ENCODE measurements at places on chromosomes 6 and 20. TPM values are rescaled to one million over a fixed set of nuclear protein-coding genes. Genes with fewer than 3 reads are reported as not detected.
A peak's percentile ranks its signal among the peaks of the same experiment; 100 is the strongest.

DNA sequence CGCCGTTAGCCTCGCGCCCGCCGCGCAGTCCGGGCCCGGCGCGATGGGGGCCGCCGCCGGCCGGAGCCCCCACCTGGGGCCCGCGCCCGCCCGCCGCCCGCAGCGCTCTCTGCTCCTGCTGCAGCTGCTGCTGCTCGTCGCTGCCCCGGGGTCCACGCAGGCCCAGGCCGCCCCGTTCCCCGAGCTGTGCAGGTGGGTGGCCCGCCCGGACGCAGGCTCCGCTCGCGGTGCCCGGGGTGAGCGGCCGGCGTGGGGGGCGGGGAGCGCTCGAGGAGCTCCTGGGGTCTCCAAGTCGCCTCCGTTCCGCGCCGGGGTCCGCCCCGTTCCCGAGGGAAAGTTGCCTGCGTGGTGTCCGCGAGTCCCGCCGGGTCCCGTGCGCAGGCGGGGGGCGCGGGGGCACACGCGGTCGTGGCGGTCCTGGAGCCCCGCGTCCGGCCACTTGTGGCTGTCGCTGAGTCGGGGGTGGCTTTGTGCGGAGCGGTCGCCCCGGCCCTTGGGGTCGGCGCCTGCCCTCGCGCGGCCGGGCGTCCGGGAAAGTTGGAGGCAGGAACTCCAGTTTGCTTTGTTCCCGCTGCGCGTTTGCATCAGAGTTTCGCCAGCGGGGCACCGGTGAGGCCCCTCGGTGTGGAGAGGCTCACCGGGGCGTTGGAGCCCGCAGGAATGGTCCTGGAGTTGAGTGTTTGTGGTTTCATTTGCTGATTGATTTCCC is 476 bp downstream of the IGF2R start:
- no peak for DNase-seq

GRCh38 chr6:155301867-155302266 is 12.4 kb downstream of the TFB1M start:
- no peak for DNase-seq

DNA sequence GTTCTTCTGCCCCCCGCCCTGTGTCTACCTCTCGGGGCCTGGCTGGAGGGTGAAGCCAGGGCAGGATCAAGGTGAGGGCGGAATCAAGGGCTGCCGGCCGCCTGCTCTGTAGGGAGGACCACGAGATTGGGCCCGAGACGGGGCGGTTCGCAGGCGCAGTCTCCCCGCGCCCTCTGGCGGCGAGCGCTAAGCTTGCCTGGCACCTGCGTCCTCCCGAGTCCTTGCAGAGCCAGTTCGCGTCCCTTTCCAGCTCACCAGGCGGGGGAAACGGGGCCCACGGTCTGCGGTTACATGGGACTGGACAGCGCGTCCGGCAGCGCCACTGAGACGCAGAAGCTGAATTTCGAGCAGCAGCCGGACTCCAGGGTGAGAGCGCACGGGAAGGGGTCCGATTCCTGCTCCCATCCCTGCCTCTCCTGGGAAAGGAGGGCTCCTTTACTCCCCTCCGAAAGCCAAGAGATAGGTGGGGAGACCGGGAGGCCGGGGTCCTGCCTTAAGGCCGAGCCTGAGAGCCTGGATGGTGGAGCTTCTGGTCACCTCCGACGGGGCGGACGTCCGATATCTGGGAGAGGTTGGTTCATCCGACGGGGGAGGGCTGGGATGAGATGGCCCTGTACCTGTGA is 3.6 kb upstream of the MATN4 start:
- no peak for DNase-seq

DNA sequence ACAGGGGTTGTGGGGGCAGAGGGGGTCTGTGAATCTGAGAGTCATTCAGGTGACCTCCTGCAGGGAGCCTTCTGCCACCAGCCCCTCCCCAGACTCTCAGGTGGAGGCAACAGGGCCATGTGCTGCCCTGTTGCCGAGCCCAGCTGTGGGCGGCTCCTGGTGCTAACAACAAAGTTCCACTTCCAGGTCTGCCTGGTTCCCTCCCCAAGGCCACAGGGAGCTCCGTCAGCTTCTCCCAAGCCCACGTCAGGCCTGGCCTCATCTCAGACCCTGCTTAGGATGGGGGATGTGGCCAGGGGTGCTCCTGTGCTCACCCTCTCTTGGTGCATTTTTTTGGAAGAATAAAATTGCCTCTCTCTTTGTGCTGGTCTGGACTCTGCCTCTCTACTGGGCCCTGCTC is 10.7 kb downstream of the GTSF1L start:
- no peak for DNase-seq

- DNase-seq: no peak
Observed at GRCh38 chr6:41643899-41644269, 5.6 kb downstream of the MDFI start.

DNA sequence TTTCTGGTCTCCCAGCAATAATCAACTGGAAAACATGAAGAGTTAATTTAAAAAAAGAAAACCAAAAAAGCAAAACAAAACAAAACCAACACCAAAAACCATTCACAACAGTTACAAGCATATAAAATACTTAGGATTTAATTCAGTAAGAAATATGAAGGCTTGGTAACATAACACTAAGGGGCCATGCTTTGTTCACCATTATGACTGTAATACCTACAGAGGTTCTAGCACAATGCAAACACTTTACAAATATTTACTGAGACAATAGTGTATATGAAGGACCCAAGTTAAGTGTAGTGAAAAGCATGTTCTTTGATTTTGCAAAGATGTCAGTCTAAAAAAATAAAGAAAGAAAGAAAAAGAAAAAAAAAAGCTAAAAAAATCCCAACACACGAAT is 109.8 kb upstream of the EMILIN3 start:
- DNase-seq: no peak

GRCh38 chr6:155187994-155188706 is 75.7 kb upstream of the CLDN20 start:
- no peak for DNase-seq

DNA sequence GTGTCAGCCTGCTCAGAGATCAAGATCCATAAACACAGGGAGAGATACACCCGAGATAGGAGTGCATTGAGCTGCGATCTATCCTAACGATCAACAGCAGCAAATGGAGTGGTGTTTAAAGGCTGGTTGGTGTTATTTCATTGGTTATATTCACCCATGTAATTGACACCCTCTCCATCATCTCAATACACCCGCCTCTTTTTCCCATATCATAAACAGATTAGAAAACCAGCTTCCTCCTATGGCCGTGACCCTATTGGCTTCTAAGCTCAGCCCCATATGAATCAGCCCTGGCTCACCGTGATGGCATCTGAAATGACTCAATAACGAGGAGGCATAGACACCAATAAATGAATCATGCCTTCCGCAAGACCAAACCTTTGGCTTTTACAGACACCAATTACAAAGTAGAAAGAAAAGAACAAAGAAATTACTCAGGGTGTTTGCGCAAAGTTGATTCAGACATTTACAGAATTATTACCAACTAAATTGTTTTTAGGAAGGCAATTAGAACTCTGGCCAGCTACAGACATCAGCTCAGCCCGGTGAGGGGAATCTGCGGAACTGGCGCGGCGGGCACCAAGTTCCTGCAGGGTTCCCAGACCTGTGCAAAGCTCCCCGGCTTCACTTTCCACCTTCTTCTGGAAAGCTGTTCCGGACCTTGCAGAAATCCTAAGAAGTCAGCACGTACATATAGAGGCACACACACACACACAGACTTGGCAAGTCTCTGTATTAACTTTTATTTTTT is 11.5 kb downstream of the PMEPA1 start:
- DNase-seq: no peak

- DNase-seq: peak; percentile 69
Observed at GRCh38 chr20:39849664-39850063, 839.4 kb downstream of the MAFB start.

DNA sequence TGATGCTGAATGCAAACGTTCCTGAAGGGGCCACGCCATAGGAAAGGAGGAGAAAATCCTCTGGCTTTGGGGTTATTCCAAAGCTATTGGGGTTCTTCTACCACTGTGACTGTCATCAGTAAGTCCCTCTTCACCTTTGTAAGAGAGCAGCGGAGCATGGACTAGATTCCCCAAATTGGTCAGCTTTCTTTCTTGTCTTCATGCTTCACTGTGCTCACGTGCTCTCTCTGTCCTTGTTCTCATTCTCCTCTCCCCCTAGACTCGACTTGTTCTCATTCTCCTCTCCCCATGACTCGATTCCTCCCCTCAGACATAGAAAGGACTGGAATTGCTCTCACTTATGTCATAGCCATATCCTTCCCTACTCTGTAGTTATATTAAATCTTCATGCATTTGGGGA is 54.8 kb upstream of the ADGRG6 start:
- no peak for DNase-seq

DNA sequence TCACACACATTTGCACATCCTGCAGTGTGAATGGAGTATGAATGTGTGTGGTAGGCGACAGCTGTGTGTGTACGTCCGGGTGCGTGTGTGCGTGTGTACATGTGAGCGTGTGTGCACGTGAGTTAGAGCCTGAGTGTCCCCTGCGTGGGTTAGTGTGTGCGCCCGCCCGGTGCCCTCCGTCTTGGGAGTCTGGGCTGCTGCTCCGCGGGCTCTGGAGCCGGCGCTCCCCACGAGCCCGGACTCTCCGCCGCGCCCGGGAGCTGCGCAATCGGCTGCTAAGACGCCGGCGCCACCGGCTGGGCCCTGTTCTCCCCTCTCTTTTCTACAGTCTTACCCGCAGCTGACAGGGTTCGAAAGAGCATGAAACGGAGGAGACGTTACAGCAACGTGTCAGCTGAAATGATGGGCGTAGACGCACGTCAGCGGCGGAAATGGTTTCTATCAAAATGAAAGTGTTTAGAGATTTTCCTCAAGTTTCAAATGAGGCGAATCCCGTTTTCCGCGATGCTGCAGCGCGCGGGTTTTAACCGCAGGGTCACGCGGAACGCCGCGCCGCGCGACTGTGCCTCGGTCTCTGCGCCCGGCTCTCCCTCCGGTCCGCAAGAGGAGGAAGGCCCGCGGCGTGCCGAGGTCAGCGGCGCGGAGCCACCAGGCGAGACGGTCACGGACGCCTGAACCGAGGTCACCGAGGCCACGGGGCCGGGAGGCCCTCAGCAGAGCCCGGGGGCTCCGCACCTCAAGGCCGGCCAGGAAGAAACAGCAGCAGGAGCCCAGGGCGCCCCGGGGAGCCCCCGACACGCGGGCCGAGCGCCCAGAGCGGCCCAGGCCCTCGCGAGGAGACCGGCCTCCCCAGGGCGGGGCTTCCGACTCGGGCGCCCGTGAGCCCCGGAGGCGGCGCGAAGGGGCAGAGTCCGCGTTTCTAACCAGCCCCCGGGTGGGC is 95.3 kb upstream of the BHLHE23 start:
- DNase-seq: no peak

DNA sequence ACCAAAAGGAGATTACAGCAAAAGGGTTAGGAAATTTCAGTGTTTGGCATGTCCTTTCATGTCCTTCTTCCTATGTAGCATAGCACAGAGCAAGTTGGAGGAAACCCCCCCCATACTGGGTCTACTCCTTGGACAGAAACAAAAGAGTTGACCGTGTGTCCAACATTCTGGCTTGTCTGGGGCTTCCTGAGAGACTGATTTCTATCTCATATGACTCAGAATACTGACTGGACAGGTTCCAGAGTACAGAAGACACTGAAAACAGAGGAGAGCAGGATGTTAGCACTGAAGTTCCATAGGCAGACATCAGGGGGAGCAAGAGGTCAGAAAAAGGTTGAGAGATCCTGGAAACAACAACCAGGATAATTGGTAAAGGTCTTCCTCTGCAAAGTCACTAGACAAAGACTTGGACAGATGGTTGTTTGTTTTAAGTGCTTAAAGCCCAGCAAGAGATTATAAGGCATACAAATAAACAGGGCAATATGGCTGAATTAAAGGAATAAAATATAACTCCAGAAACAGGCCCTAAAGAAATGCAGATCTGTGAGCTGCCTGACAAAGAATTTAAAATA is 48.4 kb downstream of the USP49 start:
- DNase-seq: peak; percentile 80

GRCh38 chr20:23640018-23640601 is 2.4 kb upstream of the CST3 start:
- no peak for DNase-seq

DNA sequence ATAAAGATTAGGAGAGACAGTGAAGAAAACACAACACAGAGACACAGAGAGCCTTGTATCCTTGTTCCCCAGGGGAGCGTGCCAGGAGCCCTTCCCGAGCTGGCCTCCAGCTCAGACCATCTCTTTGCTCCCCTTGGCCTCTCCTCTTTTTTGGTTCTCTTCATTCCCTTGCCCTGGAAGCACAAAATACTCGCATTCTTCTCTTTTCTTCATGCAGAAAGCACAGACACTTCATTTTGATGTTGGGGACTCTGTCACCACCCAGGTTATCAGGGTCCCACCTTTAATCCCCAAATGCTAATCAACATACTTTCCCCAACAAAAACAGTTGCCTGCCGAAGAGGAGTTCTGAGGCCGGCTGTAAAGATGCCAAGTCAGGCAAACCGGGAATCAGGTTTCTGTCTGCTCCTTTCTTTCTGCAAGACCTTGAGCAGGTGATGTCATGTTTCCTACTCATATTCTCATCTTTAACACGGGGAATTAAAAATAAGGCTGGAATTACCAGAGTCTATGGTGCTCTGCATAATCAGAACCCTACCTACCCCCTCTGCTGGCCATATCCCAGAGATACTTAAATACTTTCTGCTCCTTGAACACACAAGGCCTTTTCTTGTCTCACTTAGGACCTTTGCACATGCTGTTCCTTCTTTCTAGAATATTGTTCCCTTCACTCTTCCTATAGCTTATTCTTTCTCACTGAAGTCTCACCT is 21.7 kb downstream of the TGM6 start:
- DNase-seq: no peak

DNA sequence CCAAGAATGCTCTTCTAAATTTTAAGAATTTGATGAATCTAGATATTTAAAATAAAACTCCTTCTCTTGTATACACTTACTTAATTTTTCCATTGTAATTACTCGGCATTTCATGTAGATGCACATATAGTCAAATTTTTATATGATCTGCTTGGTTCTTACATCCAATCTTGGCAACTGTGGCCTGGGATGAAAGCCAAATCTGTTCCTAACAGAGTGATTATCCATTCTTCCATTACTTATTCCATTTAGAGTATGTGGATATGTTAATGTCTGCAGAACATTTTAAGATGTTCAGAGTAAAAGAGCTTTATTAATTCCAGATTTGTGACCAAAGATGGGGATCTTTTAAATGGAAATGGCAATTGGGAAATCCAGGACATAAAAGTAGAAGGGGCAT is 144.1 kb upstream of the PDE7B start:
- no peak for DNase-seq

The KCNQ5 gene
- total RNA-seq: 3.0 TPM

The ISM1 gene
- 1.8 TPM for total RNA-seq

The NFKBIE gene
- 2.6 TPM for total RNA-seq

The ADGRF1 gene
- total RNA-seq: 13.0 TPM

The FLRT3 gene
- 53.7 TPM for total RNA-seq

The CTSZ gene
- total RNA-seq: 55.1 TPM

The ARMC12 gene
- total RNA-seq: not detected

The SLC17A1 gene
- total RNA-seq: not detected
